SK-N-SH treated with all-trans-retinoic acid at 6 μM for 48 hours (cell line): ENCODE measurements at places on chromosomes 7 and 10.

DNA sequence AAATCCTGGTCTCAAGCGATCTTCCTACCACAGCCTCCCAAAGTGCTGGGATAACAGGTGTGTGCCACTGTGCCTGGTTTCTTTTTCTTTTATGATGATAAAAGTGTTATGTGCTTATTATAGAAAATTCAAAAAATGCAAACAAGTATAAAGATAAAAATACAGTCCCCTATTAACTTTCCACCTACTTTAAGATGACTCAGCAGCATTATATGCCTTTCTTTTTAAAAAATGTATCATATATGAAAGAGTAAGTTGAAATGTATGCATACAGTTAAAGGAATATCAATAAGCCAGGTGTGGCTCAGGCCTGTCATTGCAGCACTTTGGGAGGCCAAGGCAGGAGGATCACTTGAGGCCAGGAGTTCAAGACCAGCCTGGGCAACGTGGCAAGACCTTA lies 216.9 kb upstream of the GALNT17 start:
- no peak for ATAC-seq

- ATAC-seq = no peak
Measured at GRCh38 chr10:76456197-76456596, 1024.8 kb downstream of the LRMDA start.

- no peak for ATAC-seq
Measured at GRCh38 chr10:123965973-123966895, 74.6 kb upstream of the CPXM2 start.

DNA sequence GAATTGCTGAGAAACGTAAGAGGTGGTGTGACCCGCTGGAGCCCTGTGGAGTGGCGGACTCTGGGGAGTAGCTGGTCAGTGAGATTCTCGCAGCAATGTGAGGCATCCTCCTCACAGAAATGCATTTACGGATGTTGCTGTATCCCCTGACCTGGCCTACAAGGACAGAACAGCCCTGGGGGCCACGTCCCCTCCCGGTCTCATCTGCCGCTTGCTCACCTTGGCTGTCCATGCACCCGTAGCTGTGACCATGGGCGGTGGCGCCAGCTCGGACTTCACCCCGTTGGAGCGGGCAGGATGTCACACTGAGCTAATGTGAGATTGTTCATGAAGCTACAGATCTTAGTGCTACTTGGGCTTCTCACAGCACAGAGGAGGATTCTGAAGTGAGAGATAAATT lies 193.8 kb downstream of the EBF3 start:
- ATAC-seq = no peak

DNA sequence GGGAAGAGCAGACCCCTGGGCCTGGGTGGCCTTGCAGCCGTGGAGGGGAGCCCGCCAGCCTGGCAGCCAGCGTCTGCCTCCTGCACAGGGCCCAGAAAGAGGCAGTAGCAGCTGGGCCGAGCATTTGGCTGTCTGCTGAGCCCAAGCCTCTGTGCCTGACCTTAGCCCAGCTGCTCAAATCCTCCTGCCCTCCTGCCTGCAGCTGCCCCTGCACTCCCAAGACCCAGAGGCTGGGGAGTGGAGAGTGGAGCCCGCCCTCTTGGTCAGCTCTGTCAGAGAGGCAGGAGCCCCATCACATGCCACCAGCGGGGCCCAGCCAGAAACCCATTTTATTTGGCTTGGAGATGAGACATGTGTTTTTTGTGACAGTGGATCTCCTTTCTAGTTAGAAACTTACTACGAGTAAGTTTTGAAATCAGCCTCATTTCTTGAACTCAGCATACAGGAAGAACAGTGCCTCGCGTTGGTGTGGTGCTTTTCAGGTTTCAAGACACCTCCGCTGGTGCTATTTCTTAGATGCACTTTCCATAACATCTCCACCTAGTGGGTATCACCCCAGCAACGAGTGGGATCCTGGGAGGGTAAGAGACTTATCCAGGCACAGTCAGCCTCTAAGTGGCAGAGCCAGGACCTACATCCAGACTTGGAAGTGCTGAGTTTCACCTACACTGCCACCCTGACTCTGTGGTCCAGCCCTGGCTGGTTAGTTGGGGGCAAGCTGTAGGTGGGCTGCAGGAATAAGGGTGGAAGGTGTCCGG lies 477.1 kb downstream of the RPS24 start:
- no peak for ATAC-seq

GRCh38 chr10:116705498-116705897 lies 36.9 kb downstream of the HSPA12A start:
- no peak; the same call in 2 of the 3 replicates for ATAC-seq

- no peak for ATAC-seq
Measured at GRCh38 chr7:134828361-134828760, 48.9 kb downstream of the CALD1 start.

- no peak for ATAC-seq
Measured at GRCh38 chr7:120402801-120403200, 129.8 kb downstream of the KCND2 start.

- no peak for ATAC-seq
Measured at GRCh38 chr7:151126491-151127137, 40.3 kb downstream of the AGAP3 start.

GRCh38 chr7:44880317-44881018 lies 4.9 kb downstream of the PURB start:
- ATAC-seq = no peak

DNA sequence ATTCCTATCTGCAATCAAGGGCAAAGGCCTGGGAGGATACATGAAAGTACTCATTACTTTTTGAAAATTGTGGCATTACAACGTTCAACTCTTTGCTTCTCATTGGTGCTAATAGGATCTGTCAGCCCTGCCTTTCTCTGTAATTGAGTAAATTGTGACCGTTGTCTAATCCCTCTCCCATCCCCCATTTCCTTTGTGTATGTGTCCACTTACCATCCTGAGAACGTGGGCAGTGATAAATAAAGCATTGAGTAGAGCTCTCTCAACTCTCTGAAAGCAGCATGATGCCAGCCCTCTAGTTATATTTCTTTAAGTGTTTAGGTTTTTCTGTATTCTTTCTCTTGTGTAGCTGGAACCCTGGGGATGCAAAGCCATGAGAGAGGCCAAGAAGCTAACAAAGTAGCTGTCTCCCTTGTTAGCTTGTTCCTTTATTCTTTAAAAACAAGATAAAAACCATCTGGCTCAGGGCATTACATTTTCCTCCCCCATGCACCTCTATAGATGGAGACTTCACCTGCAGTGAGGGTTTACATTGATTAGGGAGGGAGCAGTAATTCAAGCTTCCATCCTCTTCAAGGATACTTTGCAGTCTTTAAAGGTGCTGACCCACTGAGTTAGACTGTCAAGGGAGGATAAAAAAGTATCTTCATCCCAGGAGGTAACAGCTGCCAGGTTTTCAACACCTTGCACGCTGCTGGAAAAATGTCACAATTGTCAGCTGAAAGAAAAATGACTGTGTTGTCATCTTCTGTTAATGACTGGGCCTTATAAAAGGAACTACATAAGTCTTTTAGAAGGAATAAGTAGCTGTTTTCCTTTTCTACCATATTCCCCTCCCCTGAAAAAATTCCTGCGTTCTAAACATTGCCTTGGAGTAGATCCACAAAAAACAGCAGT lies 112.3 kb downstream of the BTRC start:
- ATAC-seq = no peak

- ATAC-seq = no peak
Measured at GRCh38 chr7:41559426-41559825, 143.5 kb downstream of the INHBA start.

DNA sequence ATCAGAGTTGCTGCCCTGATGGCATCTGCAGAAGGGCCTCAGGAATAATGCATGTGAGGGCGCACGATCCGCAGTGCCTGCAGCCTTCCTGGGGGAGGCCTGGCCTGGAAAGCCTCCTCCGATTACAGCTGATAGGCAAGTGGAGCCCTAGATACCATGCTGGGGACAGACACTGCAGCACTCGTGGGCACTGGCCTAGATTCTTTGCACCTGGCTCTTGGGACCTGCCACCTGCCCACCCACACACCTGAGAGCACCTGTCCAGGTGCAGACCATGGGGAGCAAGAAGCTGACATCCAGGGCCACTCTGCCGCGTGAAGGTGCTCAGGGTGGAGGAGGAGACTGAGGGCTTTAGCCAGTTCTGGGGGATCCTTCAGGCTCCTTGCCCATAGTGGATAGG lies 14.8 kb downstream of the YKT6 start:
- ATAC-seq = no peak; the same call in 2 of the 3 replicates

DNA sequence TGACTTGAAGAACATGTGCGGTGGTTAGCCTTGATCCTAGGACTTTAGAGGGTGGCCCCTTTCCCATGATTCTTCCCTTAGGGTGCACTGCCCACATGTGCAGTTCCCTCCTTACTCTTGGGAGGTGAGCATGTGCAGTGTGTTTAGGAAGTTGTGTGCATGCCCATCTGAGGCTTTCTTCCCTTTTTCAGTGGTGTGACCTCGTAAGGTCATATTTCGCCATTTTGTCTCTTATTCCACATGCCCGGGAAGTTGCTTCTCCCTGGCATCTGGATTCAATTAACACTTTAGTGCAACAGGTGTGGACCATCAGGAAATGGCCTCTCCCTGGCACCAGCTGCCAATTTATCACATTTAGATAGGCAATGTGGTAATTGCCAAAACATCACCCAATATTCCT lies 380.6 kb upstream of the VSTM2A start:
- ATAC-seq = no peak

- ATAC-seq = no peak; the same call in 2 of the 3 replicates
Measured at GRCh38 chr10:5965266-5965665, 12.1 kb downstream of the IL15RA start.

GRCh38 chr10:48398261-48398660 lies 91.8 kb downstream of the MAPK8 start:
- ATAC-seq = no peak

- no peak for ATAC-seq
Measured at GRCh38 chr7:109529712-109530111, 960.0 kb downstream of the DNAJB9 start.

DNA sequence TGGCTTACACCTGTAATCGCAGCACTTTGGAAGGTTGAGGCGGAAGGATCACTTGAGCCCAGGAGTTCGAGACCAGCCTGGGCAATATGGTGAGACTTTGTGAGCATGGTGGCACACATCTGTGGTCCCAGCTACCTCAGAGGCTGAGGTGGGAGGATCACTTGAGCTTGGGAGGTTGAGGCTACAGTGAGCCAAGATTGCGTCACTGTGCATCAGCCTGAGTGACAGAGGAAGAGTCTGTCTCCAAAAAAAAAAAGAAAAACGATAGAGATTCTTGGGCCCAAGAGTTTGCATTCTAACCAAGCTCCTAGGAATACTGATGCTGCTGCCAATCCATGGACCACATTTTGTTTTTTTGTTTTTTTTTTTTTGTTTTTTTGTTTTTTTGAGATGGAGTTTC lies 12.1 kb downstream of the MYOZ1 start:
- ATAC-seq = no peak

GRCh38 chr10:44993922-44994751 lies 6.6 kb upstream of the ZNF22 start:
- ATAC-seq = no peak; the same call in 2 of the 3 replicates

GRCh38 chr7:45118292-45118691 lies 6.8 kb upstream of the TBRG4 start:
- no peak for ATAC-seq

DNA sequence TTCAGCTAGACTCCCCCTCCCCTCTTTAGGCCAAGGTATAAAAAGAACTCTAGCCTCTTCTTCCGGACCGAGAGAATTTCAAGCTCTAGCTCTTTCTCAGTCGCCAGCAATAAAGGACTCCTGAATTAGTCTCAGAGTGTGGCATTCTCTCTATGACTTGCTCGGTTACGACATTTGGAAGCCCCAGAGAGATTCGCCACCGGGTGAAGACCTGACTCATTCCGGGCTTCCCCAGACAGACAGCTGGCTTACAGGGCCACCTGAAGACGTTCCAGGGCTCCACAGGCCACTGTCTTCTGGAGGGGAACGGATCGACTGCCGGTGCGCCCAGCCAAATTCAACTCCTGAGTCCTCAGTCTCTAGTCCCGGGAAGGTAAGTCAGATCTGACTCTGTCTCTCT lies at the start of gene AKR1B15:
Gene AKR1B15 (plus strand): TSS at position 234 of the 400 bp plus-strand sequence. CDS start 15,510 bp downstream, outside the sequence.
- no peak for ATAC-seq
